ENCODE measurements at places on chromosomes 12 and 14.

DNA sequence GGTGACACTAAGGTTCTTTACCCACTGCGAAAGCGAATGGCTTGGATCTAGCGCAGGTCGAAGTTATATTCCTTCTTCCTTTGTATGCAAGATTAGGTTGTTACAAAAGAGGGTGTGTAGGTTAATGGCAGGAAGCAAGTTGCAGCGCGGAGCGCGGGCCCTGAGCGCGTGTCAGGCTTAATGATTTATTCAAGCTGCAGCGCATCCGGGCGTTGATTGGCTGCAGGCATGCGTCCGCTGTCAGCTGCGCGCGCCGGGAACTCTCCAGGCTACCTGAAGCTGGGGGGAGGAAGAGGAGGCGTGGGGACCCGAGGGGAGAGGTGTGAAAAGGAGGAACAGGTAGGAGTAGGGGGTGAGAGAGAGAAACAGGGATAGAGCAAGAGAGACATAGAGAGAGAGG lies 7.4 kb downstream of the ASCL1 start:
- no peak for DNase-seq

- DNase-seq, result no peak
These were observed 6.1 kb downstream of the CARMIL3 start for GRCh38 chr14:24057867-24058259.

DNA sequence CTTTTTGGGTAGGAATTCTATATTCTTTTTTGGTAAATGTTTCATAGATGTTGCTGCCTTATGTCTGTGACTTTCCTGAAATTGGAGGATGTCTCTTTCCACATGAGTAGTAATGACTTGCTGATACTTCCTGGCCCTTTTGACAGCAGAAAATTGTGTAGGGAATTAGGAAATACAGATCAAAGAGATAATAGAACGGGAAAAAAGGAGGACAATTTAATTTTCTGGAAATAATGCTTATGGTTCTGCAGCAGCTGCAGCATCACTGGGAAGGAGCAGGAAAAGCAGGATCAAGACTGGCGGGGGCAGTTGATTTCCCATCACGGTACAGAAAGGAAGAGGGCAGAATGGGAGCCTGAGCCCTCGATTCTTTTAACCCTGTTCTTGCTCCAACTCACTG lies 68.8 kb upstream of the PZP start:
- DNase-seq, result no peak

DNA sequence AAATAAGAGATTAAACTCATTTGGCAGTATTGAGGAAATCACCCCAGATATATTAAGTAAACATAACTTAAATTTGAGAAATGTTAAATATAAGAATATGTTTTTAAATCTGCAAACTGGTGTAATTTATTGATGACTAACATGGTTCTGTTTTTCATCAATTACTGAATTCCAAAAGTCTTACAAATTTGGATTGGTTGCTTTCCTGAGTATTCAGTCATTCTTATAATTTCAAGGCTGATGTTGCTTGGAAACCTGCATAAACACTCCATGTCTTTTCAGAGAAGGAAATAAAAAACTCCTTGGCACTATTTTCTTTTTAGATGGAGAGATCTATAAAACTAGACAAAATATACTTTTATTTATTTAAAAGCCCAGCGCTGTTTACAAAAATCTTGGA lies 71.7 kb downstream of the NOVA1 start:
- DNase-seq, result no peak
